ENCODE measurements at places on chromosomes 16 and 17.
A peak's percentile ranks its signal among the peaks of the same experiment; 100 is the strongest.

- no peak for DNase-seq
Measured at GRCh38 chr16:54796211-54796610, 134.5 kb upstream of the IRX5 start.

DNA sequence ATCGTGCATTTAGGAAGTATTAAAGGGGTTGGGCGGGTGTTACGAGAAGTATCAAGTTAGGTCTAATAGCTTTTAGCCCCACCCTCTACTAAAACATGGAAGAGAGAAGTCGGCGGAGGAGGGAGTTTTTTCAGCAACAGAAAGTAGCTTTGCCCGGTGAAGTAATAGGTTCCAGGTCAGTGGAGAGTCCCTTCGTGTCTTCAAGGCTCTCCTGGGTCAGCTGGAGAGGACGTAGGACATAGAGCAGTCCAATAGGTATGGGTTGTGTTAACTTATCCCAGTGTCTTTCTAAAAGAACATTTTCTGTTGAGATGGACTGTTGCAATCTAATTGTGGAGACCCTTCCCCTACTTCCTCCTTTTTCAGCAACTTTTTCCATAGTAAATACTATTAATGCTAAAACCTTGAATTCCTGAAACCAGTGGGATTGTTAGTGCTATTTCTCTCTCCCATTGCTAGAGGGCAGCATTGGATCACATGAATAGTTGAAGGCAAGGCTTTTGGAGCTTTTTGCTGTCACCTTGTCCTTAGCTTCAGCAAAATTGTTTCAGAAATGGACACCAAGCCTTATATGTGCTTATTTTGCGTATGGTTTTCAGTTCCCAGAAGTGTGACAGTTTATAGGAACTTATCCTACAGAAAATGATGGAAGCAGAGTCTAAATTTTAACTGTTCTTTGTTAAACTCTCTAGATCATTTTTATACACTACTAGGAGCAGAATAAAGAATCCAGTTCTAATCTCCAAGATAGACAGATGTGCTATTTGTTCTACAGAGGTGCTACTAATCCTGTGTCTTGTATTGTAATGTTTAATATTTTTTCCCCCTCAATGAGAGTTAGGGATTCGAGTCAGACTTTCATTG lies 38.4 kb downstream of the UTP18 start:
- no peak for DNase-seq

GRCh38 chr17:76527430-76528111 lies 9.9 kb downstream of the CYGB start:
- DNase-seq = peak; percentile 44

DNA sequence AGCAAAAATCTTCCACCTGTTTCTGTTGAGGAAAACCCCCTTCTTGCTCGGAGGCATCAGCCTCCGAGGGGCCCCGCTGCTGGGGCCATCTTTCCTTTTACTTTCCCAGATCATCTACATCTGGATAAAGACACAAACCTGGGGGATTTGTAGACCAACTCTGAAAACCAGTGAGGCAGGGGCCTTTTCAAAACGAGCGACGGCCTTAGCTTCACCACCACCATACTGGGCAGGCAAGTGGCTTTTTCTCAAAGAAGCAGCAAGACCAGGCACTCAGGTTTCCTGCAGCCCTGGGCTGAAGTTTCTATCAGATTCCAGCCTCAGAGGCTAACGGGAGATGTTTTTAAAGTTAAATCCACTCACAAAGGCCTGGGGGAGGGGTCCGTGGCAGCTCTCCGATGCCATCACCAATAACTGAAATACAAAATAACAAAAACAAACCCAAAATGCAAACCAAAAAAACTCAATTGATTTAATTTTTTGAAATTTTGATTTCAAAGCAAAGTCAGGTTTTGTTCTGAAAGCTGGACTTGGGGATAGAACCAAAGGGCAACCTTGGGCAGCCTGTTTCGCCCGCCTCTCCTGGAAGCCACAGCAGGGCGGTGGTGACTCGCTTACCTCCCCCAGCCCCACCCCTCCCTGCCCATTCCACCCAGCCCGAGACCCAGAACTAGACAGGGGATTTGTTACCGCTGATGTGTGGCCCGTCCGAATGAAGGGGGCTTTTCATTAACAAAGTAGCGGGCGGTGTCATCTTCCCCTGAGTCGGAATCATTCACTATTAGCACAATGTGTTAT lies 55.8 kb downstream of the SALL1 start:
- no peak for DNase-seq

DNA sequence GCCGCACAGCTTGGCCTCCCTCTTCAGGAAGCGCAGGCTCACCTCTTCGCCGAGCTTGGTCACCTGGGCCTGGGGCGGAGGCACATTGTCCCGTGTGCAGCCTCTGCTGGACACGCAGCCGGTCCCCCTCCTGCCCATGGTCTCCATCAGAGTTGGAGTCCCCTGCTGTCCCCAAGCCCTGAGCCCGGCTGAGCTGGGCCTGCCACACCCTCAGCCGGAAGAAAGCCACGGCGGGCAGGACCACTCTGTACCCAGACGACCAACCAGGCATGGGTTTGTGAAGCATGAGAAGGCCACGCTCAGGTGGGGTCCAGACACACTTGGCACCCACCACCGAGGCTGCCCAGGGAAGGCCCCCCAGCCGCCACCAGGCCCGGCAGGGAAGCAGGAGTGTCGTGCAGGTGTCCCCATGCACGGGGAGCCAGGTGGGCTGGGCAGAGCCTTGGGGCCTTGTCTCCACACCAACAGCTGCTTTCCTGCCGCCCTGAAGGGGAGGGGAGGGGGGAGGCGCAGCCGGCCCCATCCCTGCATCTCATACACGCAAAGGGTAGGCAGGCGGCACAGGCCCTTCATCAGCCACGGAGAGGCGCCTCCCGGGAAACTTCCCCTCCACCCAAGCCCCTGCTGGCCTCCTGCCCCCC lies 5.2 kb downstream of the CCDC154 start:
- DNase-seq = no peak

DNA sequence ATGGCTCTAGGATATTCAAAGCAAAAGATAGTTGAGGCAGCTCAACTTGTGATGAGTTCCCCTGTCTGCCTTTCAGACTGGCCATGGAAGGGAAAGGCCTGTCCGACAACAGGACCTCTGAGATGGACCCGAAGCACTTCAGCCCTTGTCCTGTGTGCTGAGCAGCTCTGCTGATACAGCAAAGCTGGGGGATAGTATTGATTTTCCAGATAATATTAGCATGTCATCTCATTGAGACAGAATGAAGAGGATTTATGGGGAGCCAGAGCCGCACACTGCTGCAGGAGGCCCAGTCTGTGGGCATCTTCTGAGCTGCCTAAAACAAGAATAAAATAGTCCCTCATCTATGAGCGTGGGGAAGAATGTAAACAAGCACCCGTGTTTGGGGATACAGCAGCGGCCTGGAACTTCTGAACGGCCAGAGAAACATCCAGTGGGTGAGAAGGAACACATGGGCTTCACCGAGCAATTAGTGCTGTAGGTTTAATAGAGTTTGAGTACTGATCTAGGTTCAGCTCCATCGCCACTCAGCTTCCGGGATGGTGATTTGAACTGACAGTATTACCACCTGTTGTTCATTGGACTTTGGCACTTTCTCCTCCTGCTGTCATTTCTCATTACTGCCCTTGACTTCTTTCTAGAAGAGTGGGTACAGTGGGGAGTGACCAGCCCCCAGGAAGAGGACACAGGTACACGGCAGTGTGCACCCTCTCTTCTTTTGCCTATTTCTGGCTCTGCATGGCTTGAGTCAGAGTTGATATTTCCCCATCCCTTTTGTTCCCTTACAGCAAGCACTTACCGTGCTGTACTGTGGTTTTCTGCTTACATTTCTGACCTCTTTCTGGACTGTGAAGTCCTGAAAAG lies 96.5 kb upstream of the TBX2 start:
- no peak for DNase-seq

GRCh38 chr17:29124925-29125273 lies 55.3 kb downstream of the MYO18A start:
- no peak for DNase-seq

DNA sequence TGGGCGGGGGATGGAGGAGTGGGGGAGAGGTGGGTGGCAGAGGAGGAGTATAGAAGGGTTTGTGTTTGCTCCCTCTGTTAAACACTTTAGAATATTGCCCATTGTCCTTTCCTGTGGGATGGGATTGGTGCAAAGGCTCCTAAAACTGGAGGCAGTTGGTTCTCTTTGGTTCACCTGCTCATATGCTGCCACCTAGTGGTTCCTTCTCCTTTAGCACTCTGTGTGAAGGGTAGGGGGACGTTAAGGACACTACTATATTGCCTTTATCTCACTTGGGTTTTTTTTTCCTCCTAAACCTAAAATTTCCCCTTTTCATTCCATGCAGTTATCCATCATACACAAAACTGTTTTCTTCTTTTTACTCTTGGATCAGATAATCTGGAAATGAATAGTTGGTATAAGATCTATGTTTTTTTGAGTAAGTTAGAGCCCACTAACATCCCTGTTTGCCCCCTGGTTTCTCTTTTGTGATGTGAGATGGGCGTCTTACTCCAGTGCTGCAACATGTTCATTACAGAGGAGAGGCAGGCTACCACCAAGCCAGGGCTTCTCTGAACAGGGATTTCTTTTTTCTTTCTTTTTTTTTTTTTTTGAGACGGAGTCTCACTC lies 23.8 kb downstream of the SNX11 start:
- DNase-seq = peak; percentile 34

DNA sequence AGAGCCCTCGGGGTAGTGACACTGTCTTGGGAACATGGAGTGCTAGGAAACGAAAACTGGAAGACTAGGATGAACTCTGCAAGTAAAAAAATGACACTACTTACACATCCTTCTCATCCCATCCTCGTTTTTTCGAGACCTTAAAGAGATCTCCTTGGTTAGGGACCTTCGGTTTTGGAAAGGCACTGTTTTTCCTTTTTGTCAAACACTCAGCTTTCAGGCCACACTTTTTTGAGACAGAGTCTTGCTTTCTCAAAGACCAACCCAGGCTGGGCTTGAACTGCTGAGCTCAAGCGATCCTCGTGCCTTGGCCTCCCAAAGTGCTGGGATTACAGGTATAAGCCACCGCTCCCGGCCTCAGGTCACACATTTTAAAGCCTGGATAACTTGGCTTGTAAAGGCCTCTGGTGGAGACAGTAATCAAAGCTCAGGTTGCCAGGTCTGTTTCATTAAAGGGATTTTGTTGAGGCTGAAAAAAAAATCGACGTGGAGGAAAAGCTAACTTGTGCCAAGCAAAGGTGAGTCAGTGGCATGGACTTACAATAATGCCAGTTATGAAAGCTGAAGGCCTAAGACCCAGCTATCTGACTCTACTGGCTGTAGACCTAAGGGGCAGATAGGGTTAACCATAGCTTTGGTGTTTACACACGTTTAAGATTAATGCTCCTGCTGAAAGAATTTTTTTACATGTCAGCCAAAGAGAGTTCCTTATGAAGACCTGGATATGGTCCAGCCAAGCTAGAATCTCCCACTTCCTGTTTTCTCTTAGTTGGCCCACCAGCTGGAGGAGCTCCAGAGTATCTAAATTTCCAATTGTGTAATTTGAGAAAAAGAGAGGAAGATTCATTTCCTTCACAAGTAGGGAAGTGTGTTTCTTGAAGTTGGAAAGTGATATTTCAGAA lies 823 bp downstream of the NBR1 start:
- no peak for DNase-seq

GRCh38 chr16:30155188-30155587 lies 28.2 kb upstream of the CORO1A start:
- DNase-seq = no peak

DNA sequence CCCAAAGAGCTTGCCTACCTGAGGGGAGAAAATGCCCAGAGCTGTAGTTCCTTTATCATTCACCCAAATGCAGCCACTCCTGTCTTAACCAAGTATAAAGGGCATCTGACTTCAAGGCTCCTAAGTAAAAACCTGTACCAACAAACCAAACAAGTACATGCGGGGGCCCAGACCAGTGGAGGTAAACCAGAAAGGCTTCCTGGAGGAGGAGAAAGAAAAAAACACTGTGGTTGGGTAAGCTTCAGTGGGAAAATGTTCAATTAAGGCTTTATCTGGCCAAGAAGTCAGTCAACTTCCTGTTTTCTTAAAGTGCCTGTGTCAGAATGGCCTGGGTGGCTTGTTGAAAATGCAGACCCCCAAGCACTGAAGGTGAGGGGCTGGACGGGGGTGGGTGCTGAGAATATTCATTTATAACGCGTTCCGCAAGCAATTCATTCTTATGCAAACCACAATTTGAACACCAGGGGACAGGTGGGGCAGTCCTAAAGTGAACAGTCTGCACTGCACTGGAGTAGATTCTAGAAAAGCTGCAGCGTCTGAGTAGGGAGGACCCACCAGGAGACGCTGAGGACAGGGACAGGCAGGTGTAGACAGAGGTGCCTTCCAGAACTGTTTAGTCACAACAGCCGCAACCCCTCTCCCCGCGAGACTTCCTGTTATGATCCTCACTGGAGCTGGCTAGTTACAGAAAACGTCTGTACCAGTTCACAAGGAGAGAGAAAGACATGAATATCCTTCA lies 467.1 kb downstream of the SOX9 start:
- no peak for DNase-seq

DNA sequence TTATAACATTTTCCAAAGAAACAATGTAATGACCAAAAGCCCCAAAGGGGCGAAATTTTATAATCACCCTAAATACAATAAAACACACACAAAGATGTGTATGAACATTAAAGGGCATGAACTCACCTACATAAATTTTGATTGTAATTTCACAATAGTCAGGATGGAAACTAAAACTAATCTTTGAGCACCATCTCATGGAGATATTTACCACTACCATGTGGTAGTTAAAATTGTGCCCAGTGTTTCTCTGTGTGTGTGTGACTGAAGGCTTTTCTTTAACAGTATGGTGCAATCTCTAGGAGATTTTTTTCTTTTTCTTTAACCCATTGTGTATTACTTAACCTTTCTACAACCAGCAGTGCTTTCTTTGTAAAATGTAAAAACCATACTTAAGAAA lies 19.7 kb upstream of the MEIOC start:
- no peak for DNase-seq

DNA sequence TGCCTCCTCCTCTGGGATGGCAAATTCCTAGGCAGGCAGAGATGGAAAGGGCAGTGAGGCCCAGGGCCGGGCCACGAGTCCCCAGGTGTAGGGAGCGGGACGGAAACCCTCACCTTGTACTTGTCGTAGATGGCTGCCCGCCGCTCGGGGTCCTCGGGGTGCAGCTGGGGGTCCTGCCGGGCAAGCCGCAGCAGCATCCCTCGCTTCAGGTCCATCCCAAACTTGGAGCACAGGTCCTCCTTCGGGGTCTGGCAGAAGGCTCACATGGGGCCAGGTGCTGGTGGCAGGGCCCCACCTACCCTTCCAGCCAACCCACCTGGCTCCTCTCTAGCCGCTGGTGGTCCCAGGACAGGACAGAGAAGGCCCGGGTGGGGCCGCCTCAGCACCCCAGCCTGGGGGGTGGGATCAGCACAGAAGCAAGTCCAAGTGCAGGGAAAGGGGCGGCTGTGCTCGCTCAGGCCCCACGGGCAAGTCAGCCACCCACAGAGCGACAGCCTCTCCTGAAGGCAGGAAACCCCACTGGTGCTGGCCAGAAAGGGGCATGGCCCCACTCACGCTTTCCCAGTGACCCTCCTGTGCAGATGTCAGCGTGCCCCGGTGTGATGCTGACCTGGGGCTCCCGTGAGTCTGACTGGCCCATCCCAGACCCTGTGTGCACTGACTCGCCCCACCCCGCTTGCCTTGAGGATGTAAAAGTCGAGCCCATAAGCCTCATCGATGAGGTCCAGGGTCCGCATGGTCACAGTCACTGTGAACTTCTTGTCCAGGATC lies 1.8 kb downstream of the MRPL28 start:
- no peak for DNase-seq

GRCh38 chr16:59249011-59249410 lies 514.9 kb upstream of the GOT2 start:
- DNase-seq = no peak

Measured in activated CD4-positive, alpha-beta T cell treated with anti-CD3 and anti-CD28 coated beads, Interleukin-2, amount 50 U/mL, for 1 hour (primary cell).